ENCODE measurements at places on chromosomes 4 and X.

DNA sequence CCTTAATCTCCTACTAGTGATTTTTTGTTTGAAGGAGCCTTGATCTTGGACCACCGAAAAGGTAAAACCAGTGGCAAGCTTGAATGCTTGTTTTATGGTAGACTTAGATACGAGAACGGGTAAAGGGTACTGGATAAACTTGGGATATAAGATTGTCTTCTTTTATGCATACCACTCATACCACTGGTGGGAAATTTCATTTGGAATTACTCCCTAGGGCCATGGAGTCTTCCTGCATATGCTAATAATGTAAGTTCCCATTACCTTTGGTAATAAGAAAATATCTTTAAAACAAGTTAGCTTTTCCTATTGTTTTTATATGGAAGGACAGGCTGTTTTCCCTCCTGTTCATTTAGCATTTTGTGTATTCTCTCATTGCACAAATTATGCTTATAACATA lies 11.7 kb downstream of the SMARCAD1 start:
- DNase-seq = no peak

GRCh38 chr4:168731706-168732414 lies 235.0 kb downstream of the PALLD start:
- no peak for DNase-seq

DNA sequence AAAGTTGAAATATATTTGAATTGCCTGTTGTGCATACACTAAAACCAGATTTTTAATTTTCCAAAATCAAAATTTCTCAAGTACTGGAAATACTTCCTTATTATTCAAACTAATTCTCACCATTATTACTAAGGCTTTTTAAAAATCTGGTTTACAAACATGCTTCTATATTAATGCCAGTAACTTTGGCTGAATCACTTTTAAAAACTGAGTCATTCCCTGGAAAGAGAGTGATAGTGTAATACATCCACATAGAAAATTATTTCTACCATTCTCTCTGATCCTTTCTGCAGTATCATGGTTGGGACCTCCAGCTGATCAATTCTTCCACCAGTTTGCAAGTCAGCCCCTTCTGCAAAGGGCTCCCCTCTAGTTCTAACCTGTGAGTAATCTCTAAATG lies 165.3 kb upstream of the FAM241A start:
- DNase-seq = peak; percentile 8

DNA sequence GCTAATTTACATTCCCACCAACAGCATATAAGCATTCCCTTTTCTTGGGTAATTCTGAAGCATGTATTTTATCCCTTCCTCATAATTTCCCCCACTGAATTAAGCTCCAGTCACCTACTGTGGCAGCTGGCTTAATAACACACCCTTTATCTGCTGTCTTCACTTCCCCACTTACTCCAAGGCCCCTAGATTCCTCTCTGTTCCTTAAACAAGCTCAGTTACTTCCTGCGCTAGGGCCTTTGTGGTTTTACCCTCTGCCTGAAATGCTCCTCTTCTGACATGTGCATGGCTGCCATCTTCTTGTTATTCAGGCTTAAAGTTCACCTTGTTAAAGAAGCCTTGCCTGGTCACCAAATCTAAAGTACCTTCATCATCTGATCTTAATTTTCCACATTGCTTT lies 47.2 kb upstream of the RPS6KA3 start:
- no peak for DNase-seq

DNA sequence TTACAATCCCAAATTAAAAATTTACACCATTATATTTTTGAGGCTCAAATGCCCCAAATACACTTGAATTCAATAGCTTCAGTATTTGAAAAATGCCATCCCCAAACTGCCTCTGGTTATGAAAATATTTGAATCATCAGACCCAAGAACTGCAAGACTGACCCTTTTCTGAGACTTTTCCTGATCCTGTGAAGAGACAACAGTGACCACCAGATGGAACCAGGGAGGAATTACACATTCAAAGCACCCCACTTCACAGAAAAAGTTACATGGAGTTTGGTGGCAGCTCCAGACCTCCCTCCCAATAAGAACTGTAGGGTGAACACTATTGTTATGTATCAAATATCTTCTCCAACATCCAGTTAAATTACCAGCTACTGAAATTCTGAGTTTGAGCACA lies 44.0 kb upstream of the SCD5 start:
- no peak for DNase-seq

GRCh38 chrX:24647257-24648058 lies at the start of gene PCYT1B:
Gene PCYT1B (minus strand): TSS chrX:24647347. CDS start chrX:24647105, 242 bp downstream.
- no peak for DNase-seq

DNA sequence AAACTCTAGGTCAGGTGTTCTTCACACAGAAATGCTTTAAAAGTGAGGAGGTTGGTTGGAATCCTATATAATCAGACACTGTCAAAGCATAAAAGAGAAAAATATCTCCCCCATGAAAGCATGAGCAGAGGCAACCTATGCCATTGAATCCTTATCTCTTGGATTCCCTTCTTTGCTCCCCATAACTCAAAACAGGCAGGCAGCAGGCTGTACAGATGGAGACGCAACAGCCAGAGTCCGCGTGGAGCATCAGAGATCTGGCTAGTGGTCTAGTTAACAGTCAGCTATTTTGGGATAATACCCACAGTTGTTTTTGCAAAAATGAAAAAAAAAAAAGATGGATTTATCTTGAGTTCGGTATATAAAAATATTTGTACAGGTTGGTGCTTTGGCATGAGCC lies 490.0 kb upstream of the TENM3 start:
- DNase-seq = no peak

DNA sequence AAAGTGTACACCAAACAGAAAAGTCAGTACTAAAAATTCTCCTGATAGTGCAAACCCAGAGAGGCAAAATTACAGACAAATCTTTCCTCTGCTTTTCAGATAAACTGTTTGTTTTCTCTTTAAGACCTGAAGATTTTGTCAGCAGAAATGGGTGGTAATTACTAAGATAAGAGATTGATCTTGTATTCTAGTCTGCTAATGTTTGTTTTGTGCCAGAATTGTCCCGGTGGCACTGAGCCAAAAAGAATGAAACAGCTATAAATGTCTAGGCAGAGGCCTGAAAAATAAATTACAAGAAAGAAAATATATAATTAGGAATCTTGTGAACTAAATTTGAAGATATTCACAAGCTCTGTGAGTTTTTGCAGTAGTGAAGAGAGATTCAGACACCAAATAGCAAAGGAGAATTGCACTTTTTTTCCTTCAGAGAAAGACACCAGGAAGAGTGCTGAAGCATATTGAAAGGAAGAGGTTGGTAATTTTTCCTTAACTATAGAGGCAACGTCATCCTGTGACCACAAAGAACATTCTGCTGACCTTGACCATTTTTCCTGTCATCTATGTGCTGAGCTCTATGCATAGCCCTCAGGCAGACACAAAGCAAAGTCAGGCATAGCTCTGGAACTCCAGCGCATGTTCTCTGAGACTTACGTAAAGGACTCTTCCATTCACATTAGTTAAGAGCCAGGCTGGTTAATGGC lies 314.5 kb upstream of the RASGEF1B start:
- no peak for DNase-seq

GRCh38 chr4:55051532-55051931 lies 73.9 kb downstream of the KDR start:
- no peak for DNase-seq

- DNase-seq = no peak
Observed at GRCh38 chr4:181860668-181861067, 382.5 kb upstream of the TENM3 start.

DNA sequence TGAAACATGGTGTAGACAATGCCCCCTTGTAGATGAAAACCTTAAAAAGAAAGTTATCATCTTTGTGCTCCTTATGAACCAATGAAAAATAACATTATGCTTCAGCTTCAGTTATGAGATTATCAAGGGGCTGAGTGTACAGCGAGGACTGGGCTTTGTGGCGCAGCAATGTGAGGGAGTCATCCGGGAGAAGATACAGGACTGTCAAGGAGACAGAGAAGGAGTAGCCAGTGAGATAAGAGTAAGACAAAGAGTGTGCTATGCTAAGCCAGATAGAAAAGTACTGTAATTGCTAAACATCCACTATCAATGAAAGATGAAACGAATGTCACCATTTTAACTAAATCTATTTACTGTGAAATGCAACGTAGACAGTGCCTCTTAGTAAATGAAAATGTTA lies 3.6 kb upstream of the KLHL15 start:
- DNase-seq = no peak

DNA sequence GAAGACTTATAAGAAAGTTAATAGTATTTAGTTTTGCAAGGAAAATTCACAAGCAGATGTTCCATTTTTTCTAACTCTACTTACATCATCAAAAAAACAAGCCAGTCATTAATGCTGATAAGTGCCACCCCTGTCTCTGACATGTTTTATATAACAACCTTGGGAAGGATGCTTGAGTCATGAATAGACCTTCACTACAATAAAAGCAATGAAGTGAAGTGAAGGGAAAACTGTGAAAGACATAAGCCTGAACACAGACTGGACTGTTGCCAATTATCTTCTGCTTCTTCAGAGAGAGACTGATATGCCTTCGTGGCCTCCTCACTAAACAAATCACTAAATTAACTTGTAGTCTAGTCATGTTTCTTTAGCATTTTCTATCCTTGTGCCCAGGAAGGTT lies 353.2 kb downstream of the PDHA2 start:
- no peak for DNase-seq

GRCh38 chr4:117400039-117400835 lies 314.9 kb upstream of the TRAM1L1 start:
- peak; percentile 81 for DNase-seq

DNA sequence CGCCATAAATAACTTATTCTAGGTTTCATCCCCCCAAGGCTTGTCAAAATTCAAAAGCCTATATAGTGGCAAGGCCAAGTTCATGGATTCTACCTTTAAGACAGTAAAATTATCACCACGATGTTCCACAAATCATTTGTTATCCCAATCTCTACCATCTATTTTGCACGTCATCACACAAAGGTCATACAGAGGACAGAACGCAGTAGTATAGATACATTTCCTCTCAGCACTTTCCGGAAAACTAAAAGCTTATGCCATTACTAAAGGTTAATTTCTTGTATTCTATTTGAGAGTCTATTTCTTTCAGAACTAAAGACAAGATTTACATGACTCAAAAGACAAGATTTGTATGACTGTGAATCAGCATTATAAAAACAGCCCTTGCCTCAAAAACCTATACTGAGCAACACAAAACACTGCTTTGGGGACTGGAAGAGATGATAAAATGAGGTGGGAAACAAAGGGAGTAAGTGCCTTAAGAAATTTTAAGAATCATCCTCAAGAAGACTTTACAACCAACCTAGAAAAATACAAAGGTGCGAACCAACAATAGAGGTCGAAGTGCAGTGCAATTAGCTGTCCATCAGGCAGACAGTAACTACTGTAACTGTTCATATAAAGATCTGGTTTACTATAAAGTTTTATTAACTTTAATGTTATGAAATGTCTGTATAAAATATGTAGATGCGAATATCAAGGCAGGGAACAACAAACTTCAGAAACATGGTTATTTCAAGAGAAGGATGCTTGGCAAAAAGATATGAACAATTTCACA lies 7.6 kb downstream of the UBE2D3 start:
- DNase-seq = no peak

GRCh38 chrX:132031867-132032266 lies 8.8 kb downstream of the STK26 start:
- no peak for DNase-seq

DNA sequence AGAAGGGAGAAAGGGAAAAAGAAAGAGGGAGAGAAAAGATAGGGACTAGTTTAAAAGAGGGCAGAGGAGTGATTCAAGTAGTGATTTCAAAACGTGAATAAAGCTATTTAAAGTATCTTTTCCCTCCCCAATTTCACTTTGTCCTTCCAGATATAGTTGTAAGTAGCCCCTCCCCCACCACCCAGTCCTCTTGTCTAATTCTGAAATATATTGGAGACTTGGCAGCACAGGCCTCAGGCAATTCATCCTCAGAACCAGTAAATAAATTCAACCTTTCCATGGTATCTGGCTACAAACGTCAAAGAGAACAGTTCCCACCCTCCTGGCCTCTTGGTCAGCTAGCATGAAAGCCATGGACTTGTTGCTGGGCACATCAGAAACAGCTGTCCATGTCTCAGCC lies 169.5 kb upstream of the SCML1 start:
- DNase-seq = no peak

DNA sequence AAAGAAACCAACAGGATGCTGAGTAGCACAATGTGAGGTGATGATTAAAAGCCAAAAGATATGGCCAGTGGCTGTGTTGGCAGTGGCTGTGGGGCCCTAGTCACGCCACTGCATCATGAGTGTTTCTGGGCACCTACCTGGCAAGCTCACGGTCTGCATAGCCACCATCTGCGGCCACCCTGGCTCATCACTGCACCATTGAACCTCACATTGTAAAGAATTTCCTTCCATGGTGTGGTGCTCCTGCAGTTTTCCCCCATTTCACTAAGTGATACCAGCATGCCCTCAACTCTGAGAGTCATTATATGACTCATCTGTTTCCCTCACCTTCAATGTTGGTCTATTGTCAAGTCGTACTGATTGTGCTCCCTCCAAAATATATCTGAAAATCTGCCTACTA lies 45.5 kb upstream of the CLNK start:
- DNase-seq = no peak

GRCh38 chr4:125741825-125742452 lies 427.2 kb downstream of the FAT4 start:
- DNase-seq = peak; percentile 48

- DNase-seq = peak; percentile 37
Observed at GRCh38 chr4:123127218-123127617, 204.8 kb upstream of the NUDT6 start.

GRCh38 chr4:182555997-182556418 lies 312.8 kb downstream of the TENM3 start:
- DNase-seq = no peak

DNA sequence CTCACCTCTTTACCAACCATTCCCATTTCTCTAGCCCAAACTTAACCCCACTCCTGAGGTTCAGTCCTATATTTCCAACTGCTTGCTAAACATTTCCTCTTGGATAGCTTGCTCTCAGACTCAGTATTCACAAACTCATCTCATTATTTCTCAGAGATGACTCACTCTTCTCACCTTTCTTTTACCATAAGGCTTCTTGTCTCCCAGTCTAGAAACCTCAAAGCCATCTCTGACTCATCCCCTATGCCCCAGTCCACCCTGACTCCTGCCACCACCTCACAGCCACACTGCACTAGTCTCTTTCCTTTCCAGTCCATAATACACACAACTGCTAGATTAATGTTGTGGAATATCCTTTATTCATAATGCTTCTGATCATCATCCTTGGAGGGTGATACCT lies 4.8 kb downstream of the FRMPD3 start:
- peak; percentile 72 for DNase-seq

GRCh38 chrX:73457306-73457705 lies 10.5 kb downstream of the CDX4 start:
- no peak for DNase-seq

- DNase-seq = no peak
Observed at GRCh38 chr4:15065516-15065915, 63.2 kb downstream of the CPEB2 start.

- no peak for DNase-seq
Observed at GRCh38 chrX:112834031-112834845, 6.4 kb downstream of the AMOT start.

DNA sequence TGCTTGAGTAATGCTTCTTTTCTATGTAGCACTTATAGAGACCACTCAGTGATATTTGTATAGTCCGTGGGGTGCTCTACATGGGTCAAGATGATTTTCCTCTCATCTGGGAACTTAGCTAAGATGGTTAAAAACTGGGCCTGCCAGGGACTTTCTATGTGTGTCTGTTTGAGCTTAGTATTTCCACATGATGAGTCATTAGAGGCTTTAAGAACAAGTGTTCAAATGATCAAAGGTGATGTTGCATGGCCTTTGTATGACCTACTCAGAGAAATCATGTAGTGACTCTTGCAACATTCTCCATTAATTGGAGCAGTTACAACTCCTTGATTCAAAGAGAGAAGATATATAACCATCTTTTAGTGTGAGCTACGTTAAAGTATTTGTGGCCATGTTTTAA lies 1480.5 kb upstream of the IGFBP7 start:
- peak; percentile 36 for DNase-seq

All from PC-3 (cell line).